ENCODE measurements at places on chromosomes 3 and 15.

GRCh38 chr3:11510001-11510340, 133.7 kb downstream of the VGLL4 start:
- no peak for DNase-seq

- DNase-seq: no peak
Measured at GRCh38 chr15:89725064-89725463, 26.0 kb downstream of the MESP1 start.

DNA sequence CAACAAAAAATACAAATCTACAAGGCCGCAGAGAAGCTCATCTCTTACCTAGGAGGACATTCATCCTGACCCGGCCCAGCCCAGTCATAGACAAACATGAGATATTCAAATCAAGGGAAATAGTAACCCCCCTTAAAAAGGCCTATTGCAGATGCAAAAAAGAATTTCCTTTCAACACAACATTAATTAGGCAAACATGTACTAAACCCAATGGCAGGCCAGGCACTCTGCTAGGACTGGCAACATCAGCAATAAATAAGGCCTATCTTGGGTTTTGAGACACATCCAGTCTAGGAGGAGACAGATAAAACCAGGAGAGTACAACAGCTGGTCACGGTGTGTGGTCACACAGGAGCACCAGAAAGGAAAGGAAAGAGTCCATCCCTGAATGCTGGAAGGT, 61.4 kb downstream of the ADCY5 start:
- no peak for DNase-seq

DNA sequence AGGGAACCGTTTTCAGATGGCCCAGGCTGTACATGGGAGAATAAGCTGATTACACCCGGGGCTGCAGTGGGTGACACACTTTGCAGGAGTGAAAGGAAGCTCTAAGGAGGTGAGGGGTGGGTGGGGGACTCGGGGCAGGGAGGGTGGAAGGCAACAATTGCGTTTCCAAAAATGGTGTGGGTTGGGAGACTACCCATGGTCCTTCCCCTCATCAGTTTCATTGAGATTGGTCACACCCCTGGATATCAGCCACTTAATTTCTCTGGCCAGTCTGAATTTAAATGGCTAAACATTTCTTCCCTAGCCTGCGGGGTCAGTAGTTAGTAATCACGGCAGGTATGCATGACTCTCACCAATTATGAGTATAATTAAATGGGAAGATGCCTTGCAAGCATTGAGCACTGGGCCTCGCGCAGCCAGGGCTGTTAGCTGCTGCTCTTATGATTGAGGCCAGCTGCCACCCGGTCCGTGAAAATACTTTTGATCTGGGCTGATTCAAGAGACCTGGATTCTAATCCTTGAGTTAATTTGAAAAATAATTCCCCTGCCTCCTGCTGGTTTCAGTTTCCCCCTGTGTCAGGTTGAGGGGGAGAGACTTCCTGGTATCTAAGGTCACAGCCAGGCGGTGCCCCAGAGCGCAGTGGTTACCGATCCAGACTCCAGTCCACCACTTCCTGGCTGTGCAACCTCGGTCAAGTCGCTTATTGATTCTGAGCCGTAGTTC, 23.3 kb downstream of the SLC6A6 start:
- peak; percentile 60 for DNase-seq

- DNase-seq: no peak
Measured at GRCh38 chr3:130925628-130926027, 31.7 kb downstream of the ATP2C1 start.

DNA sequence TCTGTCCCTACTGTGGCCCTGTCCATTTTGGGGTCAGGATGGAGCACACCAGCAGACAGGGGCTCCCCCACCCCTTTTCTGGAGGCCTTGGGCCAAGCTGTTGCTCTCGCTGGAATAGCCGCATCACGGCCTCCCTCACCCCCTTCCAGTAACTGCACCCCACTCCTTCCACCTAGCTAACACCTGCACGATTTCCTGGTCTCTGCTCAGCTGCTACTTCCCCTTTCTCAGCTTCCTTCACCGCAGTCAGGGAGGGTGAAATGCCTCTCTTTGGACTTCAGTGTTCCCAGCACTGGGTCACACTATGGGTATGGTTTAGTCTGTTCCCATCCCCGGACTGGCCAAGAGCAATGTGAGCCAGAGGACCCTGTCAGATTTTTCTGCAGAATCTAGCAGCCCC, 400.2 kb downstream of the MCTP2 start:
- no peak for DNase-seq

GRCh38 chr3:25289156-25289555, 138.9 kb upstream of the RARB start:
- DNase-seq: no peak

DNA sequence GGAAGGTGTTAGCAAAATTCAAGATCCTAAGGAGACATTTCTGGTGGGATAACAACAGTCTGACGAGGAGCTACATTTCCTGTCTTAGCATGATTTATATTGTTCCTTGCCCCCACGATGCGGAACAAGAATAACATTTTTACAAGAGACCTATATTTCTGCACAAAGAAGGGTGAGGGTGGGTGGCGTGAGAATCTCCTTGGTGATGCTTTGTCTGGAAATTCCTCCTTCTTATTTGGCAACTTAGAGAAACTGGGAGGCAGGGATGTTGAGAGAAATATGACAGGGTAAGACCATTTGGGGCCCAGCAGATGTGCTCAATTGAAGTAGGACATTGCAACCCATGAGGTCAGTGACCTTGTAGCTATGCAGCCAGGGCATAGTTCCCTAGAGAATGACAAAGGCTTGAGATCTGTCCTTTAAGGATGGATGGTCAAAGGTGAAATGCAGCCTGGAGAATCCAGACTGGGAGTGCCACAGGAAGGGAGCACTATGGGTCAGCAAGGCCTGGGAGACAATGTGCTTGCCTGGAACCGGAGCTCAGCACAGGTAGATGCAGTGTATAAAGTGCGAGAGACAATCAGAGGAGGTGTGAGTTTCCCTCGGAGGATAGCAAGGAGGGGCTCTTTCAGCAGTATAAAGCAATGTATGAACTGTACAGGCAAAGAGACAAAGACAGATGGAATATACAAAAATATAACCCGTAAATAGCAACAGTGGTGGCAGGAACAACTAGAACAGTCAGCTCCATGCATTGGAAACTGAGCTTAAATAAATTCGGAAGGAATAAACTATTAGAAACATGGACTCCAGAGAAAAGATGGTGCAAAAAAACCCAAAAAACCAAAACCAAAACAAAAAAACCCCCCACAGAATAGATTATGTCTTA, 317.6 kb upstream of the TBL1XR1 start:
- no peak for DNase-seq

- DNase-seq: no peak
Measured at GRCh38 chr3:167851171-167851570, 115.7 kb downstream of the SERPINI1 start.

DNA sequence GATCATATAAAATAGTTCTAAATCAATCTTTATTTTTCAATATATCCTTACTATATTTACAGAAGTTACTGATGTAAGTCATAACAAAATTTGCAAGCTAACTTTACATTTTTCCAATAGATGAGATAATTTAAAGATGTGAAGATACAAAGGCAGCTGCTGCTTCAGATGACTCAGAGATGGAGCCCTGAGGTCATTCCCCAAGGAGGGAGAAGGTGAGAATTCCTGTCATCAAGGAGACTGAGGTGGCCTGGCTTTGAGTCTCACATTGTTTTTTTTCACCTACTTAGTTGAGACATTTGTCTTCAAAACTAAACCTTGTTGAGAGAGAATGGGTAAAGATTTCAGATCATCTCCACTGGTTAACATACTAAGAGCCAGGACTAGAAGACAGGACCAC, 3.9 kb upstream of the SAMD7 start:
- no peak for DNase-seq

DNA sequence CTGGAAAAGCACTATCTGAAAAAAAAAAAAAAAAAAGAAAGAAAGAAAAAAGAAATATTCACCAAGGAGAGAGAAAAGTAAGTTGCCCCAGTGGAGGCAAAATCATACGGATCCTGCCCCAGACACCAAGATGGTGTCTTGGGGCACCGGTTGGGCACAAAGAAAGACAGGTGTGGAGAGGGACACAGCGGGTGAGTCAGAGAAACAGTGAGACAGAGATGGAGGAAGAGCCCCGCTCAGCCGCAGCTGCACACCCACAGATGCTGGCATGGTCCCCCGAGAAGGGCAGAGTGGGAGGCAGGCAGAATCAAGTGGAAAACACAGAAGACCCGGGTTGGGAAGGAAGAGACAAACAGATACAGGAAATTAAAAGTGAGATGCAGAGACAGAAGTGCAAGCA, 129.7 kb upstream of the SMAD3 start:
- DNase-seq: no peak

GRCh38 chr3:7663771-7664170, 802.9 kb downstream of the GRM7 start:
- DNase-seq: no peak

DNA sequence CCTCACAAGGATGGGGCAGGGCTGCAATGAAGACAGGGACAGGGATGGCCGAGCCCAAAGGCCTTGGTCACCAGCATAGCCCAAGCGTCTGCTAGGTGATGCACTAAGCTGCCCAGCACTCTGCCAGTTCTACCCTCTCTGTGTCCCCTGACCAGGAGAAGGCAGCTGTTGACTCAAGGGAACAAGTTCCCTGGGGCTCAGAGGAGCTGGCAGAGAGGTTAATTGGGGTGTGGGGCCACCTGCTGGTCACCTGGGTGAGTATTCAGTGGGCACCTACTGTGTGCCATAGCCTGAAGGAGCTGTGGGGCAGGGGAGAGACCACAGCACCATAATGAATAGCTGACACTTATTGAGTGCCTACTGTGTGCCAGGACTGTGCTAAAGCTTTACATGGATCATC, 22.0 kb upstream of the DOCK3 start:
- DNase-seq: peak; percentile 34

- DNase-seq: no peak
Measured at GRCh38 chr15:25597571-25597970, 158.7 kb upstream of the UBE3A start.

- DNase-seq: peak; percentile 6
Measured at GRCh38 chr3:38028621-38029361, 651 bp downstream of the PLCD1 start.

- DNase-seq: no peak
Measured at GRCh38 chr3:38989917-38990510, 61.7 kb downstream of the SCN11A start.

- DNase-seq: peak; percentile 82
Measured at GRCh38 chr3:169812332-169813235, at the start of the genes LRRC34 and LRRIQ4. LRRC34 (minus strand) TSS chr3:169812904; CDS start chr3:169812548, 356 bp downstream. LRRIQ4 (plus strand) TSS chr3:169812870; CDS start chr3:169821922, 9,052 bp downstream.

- peak; percentile 89 for DNase-seq
Measured at GRCh38 chr15:84748274-84749110, at the start of gene ZNF592. ZNF592 (plus strand) TSS chr15:84748592; CDS start chr15:84782676, 34,084 bp downstream.

DNA sequence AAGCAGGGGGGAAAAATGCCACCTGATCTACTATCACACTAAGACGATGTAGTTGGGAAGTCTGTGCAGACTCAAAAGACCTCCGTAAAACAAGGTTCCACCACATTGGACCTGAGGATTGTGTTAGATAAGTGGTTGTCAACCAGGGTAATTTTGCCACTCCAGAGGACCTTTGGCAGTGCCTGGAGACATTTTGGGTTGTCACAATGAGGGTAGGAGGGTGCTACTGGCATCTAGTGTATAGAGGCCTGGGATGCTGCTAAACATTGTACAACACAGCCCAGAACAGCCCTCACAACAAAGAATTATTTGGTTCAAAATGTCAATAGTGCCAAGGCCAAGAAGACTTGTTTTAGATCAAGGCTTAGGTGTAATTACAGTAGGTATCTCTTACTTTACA, 14.6 kb upstream of the ZBED2 start:
- no peak for DNase-seq

DNA sequence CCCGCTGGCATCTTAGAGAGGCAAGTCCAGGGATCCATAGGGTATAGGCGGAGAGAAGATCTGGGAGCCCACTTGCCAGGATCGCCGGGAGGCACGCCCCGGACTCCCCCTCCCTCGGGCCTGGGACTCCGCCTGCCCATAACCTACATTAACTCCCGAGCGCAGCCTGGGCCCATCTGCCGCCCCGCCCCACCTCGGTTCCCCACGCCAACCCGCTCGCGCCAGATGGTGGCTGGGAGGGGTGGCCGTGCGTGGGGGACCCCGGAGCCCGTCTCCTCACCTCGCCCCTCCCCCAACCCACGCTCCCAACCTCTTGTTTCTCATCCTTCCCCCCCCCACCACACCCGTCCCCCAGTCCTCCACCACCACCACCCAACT, 1.7 kb upstream of the DLL4 start:
- peak; percentile 44 for DNase-seq

GRCh38 chr3:53628536-53629401, 134.4 kb downstream of the CACNA1D start:
- DNase-seq: no peak

DNA sequence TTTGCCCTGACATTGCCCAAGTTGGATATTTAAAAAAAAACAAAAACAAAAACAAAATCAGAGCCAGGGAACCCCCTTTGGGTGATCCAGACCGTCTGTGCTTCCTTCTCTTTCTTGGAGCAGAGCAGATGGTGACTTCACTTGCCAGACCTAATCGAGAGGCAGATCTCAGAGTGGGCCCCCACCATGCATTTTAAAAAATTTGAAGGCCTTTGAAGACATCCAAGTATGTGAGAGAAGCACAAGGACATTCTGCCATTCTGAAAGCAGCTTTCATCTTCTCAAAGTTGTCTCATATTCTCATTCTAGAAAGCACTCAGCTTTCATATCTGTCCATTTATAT, 93.3 kb downstream of the SV2B start:
- no peak for DNase-seq

- DNase-seq: no peak
Measured at GRCh38 chr3:10145685-10146084, 4.1 kb downstream of the VHL start.

- no peak for DNase-seq
Measured at GRCh38 chr3:37291275-37291700, 116.9 kb upstream of the LRRFIP2 start.

GRCh38 chr3:154885418-154885817, 194.7 kb upstream of the MME start:
- no peak for DNase-seq

GRCh38 chr3:63471781-63472180, 180.7 kb upstream of the SNTN start:
- DNase-seq: no peak

GRCh38 chr15:39315206-39315850, 265.6 kb upstream of the THBS1 start:
- no peak for DNase-seq

DNA sequence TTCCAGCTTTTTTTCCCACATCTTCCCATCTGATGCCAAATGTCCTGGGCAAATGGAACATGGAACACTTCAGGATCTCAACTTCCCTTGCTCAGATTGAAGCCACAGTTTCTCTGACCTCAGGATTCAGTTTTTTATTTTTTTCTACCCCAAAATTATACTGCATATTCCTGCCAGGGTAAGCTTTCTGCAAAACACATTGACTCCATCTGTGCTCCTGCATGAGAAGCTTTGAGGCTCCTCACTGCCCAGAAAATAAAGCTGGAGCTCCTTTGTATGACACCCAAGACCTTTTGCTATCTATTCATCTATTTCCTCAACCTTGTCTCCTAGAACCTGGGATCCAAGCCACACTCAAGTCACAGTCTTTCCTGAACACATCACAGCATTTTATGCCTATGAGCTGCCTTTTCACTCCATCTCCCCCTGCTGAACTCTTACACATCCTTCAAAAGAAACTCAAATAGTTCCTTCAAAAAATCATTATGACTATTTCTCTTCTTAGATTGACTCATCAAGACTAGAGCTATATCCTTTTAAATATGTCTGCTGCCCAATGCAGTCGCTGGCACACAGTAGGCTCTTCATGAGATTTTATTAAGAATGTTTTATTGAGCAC, 57.4 kb upstream of the PSMD6 start:
- DNase-seq: no peak

- DNase-seq: no peak
Measured at GRCh38 chr15:24945711-24946110, 9.1 kb upstream of the SNRPN start.
